SIG-M5 (cell line): ENCODE measurements at places on chromosomes 4 and X.

- DNase-seq = no peak
Observed at GRCh38 chr4:170446782-170447181, 357.0 kb upstream of the AADAT start.

DNA sequence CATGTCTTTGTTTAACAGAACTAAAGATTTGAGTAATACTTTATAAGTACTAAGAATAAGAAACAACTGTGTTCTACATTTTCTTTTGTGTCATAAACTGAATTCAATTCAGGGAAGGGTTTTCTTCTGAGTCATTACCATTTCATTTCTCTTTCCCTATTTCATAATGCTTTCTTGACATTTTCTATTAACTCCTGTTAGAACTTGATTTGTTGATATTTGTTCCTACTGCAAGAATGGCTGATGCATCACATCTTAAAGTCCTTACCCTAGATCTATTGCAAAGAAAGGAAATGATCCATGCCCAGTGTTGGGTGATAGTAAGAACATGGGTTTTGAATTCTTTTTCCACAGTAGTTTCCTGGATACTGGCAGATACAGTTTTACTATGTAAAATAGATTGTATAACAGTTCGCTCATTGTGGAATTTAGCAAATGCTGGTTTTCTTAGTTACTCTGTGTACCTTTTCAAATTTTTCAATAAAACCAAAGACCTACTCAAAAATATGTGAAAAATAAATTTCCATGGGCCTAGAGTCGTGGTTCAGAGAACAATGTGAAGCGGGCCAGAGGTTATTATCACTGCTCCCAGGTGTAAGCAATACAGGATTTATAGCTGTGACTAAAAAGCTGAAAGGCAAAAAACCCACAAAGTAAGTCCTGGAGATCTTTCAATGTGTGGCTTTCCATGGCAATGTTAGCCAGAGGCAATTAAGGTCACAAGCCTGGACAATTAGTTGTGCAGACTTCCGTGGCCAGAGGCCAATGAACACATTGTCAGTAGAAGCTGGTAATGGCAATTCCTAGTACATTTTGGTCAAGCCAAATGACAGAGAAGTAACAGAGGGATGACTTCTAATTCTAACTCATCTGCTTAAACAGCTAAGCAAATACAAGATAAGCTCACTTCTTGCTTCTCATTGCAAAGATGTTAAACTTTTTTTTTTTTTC, 127.3 kb upstream of the FAT4 start:
- DNase-seq = no peak

DNA sequence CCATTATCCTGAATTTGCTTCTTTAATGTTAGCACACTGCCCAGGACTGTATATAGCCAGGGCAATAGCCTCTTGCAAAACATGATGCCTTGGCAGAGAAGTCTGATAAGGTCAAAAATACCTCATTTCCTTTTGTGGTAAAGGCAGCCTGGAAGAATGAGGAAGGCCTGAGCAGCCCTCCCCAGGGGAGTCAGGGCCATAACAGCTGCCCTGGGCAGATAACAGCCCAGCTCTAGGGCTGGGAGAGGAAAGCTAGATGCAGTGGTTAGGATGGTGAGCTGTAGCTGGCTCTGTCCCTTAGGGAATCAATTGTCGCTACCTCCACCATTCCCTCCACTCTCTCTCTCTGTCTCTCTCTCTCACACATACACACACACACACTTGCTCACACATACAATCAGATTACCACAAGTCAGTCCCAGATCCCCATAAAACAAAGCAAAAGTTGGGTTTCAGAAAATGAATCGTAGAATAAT, 29.2 kb downstream of the EFHC2 start:
- DNase-seq = peak; percentile 4

DNA sequence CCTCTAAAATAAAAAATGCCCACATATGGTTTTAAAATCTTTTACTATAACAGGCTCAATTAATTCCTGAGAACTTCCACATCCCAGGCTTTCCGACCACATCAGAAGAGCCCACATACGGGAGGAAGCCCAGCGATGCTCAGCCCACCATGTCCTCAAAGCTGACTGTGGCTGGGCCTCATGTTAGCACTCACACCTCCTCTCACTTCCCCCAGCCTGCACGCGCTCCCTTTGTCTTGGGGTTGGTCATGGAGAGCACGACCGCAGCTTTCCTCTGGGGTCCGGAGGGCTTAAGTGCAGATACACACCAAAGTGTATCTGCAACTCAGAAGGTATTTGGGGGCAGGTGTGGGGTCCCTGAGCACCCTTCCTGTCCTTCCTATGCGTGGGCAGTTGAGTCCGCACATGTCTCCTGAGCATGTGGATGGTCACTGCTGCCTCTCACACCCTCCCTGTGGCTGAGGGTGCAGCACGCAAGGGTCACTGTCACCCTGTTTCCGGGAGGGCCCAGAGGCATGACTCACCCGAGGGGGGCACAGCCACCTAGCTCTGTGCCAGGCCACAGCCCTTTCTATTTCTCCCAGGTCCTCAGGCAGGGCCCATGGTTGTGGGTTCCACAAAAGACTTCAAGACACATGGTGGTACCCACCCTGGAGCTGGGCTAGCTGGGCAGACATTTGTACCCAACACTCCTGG, 21.2 kb downstream of the WDR1 start:
- DNase-seq = no peak

- no peak for DNase-seq
Observed at GRCh38 chr4:137621056-137621455, 88.8 kb upstream of the PCDH18 start.

DNA sequence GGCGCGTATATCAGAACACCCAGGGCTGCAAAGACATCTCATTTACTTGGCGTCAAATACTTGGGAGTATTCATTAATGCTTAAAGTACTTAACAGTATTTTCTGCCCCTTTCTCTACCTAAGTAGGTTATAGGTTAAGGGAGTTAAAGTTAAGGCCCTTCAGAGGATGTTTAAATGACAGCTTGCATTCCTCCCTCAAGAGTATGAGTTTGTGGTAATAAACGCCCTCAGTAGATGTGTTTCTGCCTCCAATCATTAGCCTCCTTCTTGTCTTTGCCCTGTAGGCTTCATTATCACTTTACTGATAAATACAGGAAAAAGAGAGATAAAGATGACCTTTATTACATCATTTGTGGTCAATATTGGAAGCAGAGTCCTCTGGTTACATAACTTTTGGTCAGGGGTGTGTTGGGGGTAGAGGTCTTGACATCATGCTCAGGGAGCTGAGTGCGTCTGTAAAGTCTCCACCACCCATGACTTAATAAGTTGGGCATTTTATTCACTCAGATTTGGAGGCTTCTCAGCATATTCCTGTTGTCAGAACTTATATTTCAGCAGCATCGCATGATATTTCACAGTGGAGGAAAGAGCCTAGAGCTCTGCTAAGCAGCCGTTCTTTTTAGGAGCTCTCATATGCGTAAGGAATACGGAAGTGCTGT, 145.9 kb downstream of the CPE start:
- DNase-seq = no peak

- DNase-seq = no peak
Observed at GRCh38 chrX:49915361-49916222, 6.8 kb upstream of the CLCN5 start.

DNA sequence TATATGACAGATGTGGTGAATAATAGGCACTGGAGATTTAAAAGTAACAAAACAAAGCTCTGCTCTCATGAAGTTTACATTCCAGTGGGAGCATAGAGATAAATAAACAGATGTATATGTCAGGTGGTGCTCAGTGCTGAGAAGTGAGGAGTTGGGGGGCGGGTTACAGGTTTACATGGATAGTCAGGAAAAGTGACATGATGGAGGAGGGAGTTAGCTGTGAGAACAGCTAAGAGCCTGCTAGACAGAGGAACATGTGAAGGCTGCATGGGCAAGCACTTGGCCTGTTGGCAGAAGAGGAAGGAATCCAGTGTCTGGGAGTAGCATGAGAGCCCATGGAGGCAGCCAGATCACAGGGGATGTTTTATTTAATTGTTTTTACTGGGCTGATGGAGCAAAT, 10.2 kb upstream of the TMEM156 start:
- DNase-seq = no peak

DNA sequence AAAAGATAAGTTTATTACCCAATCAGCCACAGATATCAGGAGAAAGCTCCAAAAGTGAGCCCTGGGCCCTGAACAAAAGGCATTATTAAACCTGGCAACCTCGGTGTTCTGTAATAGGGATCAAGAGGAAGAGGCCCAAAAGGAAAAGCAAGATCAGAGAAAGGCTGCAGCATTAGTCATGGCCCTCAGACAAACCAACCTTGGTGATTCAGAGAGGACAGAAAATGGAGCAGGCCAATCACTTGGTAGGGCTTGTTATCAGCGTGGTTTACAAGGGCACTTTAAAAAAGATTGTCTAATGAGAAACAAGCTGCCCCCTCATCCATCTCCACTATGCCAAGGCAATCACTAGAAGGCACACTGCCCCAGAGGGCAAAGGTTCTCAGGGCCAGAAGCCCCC, 75.7 kb downstream of the AGTR2 start:
- DNase-seq = no peak

DNA sequence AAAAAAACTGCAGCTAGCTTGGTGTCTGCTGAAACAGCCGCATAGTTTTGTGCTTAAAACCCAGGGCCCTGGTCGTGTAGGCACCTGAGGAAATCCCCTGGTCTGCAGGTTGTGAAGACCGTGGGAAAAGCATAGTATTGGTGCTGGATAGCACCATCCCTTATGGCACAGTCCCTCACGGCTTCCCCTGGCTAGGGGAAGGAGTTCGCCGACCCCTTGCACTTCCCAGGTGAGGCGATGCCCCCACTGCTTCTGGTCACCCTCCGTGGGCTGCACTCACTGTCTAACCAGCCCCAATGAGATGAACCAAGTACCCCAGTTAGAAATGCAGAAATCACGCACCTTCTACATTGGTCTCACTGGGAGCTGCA, 1105.1 kb downstream of the STPG2 start:
- no peak for DNase-seq

DNA sequence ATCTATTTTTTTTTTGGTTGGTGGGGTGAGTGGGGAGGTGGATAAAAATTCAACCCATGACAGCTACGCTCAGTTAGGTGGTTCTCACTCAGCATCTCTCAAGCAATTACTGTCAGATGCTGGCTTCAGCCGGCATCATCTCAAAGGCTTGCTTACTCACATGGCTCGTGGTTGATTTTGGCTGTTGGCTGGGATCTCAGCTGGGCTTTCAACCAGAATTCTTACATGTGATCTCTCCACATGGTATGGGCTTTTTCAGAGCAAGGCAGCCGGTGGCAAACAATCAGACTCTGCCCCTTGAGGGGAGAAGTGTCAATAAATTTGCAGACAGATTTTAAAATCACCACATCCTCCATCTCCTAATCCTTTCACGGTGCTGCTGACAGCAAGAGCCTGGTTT, 47.2 kb downstream of the SLC34A2 start:
- DNase-seq = no peak

DNA sequence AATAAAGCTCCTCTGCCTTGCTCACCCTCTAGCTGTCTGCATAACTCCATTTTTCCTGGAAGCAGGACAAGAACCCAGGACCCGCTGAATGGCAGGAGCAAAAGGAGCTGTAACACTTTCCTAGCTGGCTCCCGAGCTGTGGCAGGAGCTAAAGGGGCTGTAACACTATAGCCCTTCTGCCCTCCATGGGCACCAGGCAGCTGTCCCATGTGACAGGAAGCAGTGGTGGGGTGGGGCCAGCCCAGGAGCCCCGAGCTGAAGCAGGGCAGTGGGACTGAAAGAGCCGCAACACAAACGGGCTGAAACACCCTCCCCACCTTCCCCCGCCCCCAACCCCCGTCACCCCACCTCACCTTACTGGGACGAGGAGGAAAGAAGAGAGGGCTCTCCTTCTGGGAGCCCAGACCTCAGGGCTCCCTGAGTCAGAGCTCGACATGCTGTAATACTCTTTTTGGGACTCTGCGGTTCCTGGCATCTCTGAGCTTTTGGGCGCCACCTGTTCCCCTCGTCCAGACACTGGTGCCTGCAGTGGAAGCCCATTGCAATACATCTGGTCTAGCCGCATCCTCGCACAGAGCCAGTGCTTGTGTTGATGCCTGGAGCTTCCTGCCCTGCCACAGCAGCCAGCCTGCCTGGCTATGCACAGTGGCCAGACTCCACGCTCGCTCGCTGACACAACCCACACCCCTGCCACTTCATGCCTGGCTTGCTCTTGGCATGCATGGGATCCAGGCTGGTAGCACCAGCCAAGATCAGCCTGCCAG, 39.4 kb downstream of the PPM1K start:
- DNase-seq = no peak

DNA sequence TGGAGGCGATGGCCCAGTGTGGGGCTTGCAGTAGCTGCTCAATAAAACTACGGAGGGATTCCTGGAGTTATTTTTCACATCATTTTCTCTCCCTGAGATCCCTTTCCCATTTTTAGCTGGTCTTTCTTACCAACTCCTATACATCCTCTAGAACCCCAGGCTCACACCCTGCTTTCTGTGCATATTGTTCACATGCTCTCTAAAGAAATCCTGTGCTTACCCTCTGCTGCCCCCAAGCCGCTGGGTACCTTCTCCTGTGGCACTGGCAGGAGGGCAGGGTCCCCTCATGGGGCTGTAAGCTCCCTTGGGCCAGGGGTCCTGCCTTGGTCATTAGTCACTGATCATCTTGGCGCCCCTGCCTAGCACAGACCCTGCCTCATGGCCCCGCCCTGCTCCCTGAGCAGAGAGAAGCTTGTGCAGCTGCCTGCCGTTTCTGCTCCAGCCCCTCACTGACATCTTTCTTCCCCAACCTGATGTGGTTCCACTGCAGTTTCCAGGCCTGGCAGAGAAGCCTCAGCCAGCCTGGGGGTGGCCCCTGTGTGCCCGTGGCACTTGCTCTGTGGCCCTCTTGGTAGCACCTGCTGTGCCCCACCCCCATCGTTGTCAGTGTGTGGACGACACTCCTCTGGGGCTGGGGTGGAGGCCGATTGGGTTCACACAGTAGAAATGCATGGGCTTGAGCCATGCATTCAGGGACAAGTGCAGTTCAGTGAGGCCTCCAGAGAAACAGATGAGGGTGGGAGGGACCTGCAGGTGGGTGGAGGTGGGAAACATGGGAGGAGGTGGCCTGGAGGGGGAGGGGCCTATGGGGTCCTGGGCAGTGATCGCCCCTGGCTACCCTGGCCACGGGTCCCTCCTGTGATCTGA, 69.5 kb downstream of the WFS1 start:
- DNase-seq = no peak

- no peak for DNase-seq
Observed at GRCh38 chrX:39814391-39814790, 283.4 kb downstream of the BCOR start.

- no peak for DNase-seq
Observed at GRCh38 chr4:76895619-76896018, 2.3 kb downstream of the SOWAHB start.

- no peak for DNase-seq
Observed at GRCh38 chrX:147468600-147468999, 443.1 kb upstream of the FMR1 start.

DNA sequence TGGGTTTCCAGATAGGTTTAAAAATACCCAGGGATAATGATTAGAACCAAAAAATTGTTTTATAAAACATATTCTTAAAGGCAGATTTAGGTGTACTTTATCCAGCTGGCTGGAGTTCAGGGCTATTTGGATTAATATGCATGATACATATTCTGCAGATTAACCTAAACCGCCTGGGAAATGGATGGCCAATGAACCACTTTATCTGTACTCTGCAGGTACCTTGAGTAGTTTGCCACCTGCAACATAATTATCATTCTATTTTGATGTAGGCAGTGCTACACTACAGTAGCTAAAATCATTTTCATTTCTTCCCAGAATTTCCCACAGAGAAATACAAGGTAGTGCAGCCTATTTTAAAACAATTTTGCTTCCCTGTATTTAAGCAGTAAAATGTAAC, 683.2 kb upstream of the GNPDA2 start:
- DNase-seq = no peak

- no peak for DNase-seq
Observed at GRCh38 chrX:6225288-6225910, 3.3 kb downstream of the NLGN4X start.

- DNase-seq = no peak
Observed at GRCh38 chr4:6342530-6343293, 73.1 kb downstream of the WFS1 start.
